ENCODE measurements at places on chromosomes 7 and 10. TPM values are rescaled to one million over a fixed set of nuclear protein-coding genes. Genes with fewer than 3 reads are reported as not detected.
A peak's percentile ranks its signal among the peaks of the same experiment; 100 is the strongest.

Gene CLCN1
- total RNA-seq = 0.23 TPM

GRCh38 chr10:173741-174140 lies 38.5 kb downstream of the ZMYND11 start:
- DNase-seq = no peak
- H3K36me3 ChIP-seq = no peaks in the 10 kb centered on the region
- H3K4me1 ChIP-seq = peaks cover 1% of the 10 kb centered on the region
- H3K27me3 ChIP-seq = no peaks in the 10 kb centered on the region
- H3K27ac ChIP-seq = no peak overlapping the region

GRCh38 chr10:131617113-131617858 lies 283.5 kb upstream of the PPP2R2D start:
- peaks cover 31% of the 10 kb centered on the region for H3K36me3 ChIP-seq
- no peak overlapping the region for H3K27ac ChIP-seq
- peaks cover 3% of the 10 kb centered on the region for H3K27me3 ChIP-seq
- DNase-seq = no peak
- no peaks in the 10 kb centered on the region for H3K4me1 ChIP-seq

- H3K4me1 ChIP-seq = 0 out of 2 replicates have a peak, but pooled peaks cover 2% of the 10 kb centered on the region
- no peaks in the 10 kb centered on the region for H3K27me3 ChIP-seq
- no peak for DNase-seq
- no peaks in the 10 kb centered on the region for H3K36me3 ChIP-seq
- H3K4me3 ChIP-seq = no peak overlapping the region
- no peak overlapping the region for H3K27ac ChIP-seq
These were observed 297.9 kb downstream of the DGKB start for GRCh38 chr7:14604606-14605005.

- H3K4me1 ChIP-seq = peaks cover 15% of the 10 kb centered on the region
- peak; percentile 46 for DNase-seq
- H3K27ac ChIP-seq = no peak overlapping the region
These were observed 19.9 kb downstream of the SLC13A4 start for GRCh38 chr7:135708041-135708440.

- H3K36me3 ChIP-seq = no peaks in the 10 kb centered on the region
- no peak overlapping the region for H3K4me3 ChIP-seq
- no peak for DNase-seq
- peaks cover 11% of the 10 kb centered on the region for H3K4me1 ChIP-seq
These were observed 86.5 kb downstream of the GSAP start for GRCh38 chr7:77329466-77330168.

Gene OPN4
- total RNA-seq = not detected

DNA sequence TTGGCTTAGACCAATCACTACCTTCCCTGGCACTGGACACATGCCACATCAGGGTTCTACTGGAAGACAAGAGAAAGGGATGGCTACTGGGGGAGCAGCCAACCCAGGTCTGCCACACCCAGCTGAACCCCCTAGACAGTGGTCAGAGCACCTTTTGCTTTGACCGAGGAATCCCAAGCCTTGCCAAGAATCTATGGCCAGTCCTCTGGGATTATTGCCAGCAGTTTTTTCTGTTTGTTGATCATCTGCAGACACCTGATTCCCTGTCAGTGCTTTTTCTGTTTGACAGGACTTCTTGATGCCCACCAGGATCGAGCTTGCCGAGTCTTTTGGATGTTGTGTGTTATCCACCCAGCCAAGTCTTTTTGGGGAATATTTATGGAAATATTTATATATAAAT lies 476.2 kb upstream of the GALNT17 start:
- no peaks in the 10 kb centered on the region for H3K36me3 ChIP-seq
- H3K4me1 ChIP-seq = peaks cover 12% of the 10 kb centered on the region

Gene PTPN20
- 0.96 TPM for total RNA-seq

DNA sequence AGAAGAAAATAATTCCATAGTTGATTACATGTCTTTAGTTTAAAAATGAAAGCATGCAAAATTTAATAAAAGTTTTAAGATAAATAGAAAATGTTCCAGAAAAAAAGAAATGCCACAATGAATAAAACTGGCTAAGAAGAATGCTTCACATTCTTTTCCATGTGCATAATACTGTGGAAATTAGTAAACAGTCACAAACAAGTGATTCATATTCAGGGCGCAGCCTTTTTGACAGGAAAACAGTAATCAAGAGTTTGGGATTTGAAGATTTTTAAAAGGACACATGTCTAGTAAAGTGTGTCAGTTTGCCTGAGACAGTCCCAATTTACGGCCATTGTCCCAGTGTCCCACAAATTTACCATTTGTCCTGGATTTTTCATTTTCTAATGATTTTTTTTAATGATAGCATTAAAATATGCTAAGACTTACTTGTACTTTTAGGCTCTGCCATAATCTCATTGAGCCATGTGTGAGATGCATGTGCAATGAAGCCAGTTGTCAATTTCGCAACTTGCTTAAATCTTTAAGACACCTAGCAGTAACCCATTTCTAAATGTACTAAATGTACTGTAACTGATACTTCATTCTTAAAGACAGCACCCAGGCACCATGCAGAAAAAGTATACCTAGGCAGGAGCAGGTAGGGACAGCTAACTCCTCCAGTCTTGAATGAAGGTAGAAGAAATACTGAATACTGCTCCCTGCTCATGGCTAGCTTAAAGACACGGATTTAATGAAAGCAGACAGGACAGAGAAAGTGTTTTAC lies 46.9 kb downstream of the ZNF438 start:
- H3K27ac ChIP-seq = no peak overlapping the region
- DNase-seq = no peak
- no peaks in the 10 kb centered on the region for H3K27me3 ChIP-seq
- no peaks in the 10 kb centered on the region for H3K4me1 ChIP-seq
- 0 out of 2 replicates have a peak, but pooled peaks cover 2% of the 10 kb centered on the region for H3K36me3 ChIP-seq

Gene PRXL2A
- 56.5 TPM for total RNA-seq

DNA sequence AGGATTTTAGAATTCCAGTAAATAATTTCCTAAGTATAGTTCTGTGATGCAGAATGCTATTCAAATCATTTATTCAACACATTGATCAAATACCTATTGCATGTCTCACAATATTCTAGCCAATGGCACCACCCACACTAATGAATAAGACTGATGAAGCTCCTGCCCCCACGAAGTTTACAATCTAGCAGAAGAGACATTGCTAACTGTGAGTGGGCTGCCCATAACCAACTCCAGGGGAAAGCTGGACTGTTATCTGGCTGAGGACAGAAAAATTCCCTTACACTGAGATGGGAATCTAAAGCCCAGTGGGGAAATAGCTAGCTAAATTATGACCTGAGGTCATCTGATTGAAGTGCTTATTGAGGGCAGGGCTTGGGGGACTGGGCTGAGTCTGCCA lies 128.8 kb upstream of the LYZL2 start:
- H3K27me3 ChIP-seq = no peaks in the 10 kb centered on the region
- H3K4me1 ChIP-seq = no peaks in the 10 kb centered on the region
- DNase-seq = no peak
- peaks cover 2% of the 10 kb centered on the region for H3K36me3 ChIP-seq

- H3K27me3 ChIP-seq = no peaks in the 10 kb centered on the region
- no peaks in the 10 kb centered on the region for H3K36me3 ChIP-seq
- no peak overlapping the region for H3K4me3 ChIP-seq
- peaks cover 8% of the 10 kb centered on the region for H3K4me1 ChIP-seq
These were observed 4.0 kb downstream of the CLRN3 start for GRCh38 chr10:127888521-127889312.

DNA sequence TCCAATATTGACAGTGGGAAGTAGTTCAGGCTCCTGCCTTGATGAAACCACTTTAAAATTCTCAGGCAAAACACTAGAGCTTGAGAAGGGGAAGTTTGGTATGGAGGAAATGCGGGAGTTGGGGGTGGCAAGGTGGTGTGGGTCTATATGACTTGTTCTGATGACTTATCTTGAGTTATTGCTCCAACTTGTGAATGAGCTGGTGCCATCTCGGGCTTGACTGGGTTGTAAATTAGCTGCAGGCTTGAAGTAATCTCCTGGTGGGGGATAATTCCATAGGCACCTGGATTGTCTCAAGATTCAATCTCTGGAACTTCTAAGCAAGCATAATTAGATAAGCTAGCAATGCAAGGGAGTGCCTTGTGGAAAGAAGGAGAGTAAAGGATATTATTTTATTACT lies 29.0 kb downstream of the MRPL32 start:
- H3K4me3 ChIP-seq = no peak overlapping the region
- H3K27ac ChIP-seq = no peak overlapping the region
- peaks cover 14% of the 10 kb centered on the region for H3K4me1 ChIP-seq
- H3K27me3 ChIP-seq = no peaks in the 10 kb centered on the region
- DNase-seq = no peak

Gene UMAD1
- total RNA-seq = 13.0 TPM

GRCh38 chr10:124291001-124291701 lies 127.6 kb downstream of the OAT start:
- H3K27me3 ChIP-seq = no peaks in the 10 kb centered on the region
- no peak overlapping the region for H3K4me3 ChIP-seq
- no peaks in the 10 kb centered on the region for H3K4me1 ChIP-seq

DNA sequence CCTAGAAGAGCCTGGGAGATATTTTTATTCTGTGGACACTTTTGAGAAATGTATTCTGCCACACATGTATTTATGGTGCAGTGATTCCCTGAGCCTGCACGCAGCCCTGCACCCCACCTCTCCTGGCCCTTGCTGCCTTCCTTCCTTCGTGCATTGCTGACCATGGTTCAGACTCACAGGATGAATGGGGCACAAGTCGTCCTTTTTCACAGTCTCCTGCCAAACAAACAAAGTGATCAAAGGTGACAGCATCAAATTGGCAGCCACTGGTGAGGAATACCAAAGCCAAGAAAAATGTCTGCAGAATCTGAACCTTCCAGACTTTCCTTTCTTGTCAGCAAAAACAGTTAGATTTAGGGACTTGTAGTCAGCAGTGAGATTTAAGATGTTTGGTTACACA lies 215.0 kb downstream of the ACTR3B start:
- peaks cover 28% of the 10 kb centered on the region for H3K4me1 ChIP-seq
- no peak overlapping the region for H3K27ac ChIP-seq
- H3K36me3 ChIP-seq = peaks cover 56% of the 10 kb centered on the region
- H3K27me3 ChIP-seq = peaks cover 54% of the 10 kb centered on the region
- H3K4me3 ChIP-seq = no peak overlapping the region

DNA sequence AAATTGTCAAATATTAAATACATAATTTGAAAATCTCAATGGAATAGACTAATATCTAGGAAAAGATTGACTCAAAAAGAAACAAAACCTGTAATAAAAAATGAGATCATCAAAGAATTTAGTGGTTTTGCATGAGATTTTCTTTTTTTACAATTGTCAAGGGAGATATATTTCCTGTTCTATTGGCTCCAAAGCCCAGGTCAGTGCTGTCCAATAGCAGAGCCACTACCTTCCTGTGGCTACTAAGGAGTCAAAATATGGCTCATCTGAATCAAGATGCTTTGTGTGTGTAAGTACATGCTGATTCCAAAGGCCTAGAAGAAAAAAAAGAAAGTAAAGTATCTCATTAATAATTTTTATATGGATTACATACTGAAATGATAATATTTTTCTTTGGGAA lies 191.9 kb downstream of the C7orf25 start:
- H3K36me3 ChIP-seq = 0 out of 2 replicates have a peak, but pooled peaks cover 3% of the 10 kb centered on the region
- H3K27ac ChIP-seq = no peak overlapping the region
- peaks cover 26% of the 10 kb centered on the region for H3K4me1 ChIP-seq

DNA sequence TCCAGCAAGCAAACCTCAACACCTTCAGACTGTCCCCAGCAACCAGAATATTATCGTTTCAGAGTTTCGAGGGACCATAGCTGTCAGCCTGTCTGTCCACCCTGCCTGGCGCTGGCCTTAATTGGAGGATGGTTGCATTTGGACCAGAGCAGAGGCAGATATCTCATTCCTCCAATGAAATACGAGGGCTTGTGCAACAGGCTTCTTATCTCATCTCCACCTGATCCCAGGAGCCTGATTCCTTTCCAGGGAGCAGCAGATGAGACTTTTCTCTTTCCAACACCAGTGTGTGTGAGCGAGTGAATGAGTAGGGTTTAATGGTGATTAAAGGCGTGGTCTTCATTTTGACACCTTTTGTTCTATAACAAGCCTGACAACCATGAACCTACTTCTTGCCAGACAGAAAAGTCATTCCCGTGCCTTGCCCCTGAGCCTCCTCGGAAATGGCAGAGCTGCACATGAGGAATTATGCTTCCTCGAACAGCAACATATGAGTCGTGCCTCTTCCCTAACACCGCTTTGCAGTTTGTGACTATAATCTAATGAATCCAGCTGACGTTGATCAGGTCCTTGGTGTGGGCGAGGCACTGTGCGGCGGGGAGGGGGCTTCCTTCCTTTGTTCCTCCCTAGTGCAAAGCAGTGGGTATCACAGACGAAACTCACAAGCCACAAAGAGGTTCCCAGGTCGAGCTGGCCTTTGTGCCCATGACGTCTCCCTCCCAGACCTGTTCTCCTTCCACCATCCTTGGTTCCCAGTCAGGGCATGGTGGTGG lies 147.4 kb downstream of the CUX1 start:
- H3K27ac ChIP-seq = peak overlapping the region; percentile 74
- no peak for DNase-seq
- no peak overlapping the region for H3K4me3 ChIP-seq
- H3K36me3 ChIP-seq = no peaks in the 10 kb centered on the region

DNA sequence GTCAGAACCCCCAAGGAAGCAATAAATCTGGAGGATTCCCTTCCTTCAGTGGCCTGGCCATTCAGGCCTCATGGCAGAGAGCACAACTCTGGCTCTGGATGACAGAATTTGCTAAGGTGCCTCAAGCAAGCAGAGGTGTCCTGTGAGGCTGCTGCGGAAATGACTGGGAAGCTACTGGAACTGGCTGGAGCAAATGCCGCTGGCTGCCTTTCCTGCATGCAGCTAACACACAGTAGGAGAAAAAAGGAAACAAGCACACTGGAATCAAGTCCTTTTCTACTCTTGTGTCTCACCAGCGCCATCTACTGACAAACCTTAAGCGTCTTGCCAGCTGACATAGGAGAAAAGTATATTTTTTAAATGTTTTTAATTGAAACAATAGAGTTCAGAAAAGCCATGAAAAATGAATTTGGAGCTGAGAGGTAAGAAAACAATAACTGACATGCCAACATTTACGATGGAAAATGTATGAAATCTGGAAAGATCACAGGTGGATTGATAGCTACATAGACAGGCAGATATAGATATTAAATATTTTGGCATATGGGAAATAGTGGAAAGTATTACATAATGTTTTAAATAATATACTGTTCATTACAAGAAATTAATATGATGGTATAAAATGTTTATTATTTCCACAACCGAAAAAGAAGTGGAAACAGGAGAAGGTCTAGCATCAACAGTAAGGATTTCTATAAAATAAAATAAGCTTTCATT lies 951.6 kb downstream of the ANKRD7 start:
- H3K36me3 ChIP-seq = no peaks in the 10 kb centered on the region
- H3K27ac ChIP-seq = peak overlapping the region; percentile 87
- DNase-seq = peak; percentile 78
- H3K4me3 ChIP-seq = no peak overlapping the region

DNA sequence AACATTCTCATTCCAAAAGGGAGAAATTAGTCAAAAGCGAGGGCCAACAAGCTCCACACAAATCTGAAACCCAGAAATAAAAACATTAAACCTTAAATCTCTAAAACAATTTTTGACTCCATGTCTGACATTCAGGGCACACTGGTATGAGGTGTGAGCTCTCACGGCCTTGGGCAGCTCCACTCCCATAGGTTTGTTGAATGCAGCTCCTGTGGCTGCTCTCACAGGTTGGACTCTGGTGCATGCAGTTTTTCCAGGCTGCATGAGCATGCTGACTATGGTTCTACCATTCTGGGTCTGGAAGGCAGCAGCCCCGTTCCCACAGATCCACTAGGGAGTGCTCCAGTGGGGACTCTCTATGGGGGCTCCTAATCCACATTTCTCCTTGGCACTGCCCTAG lies 887.1 kb upstream of the GHITM start:
- no peak for DNase-seq
- H3K36me3 ChIP-seq = peaks cover 14% of the 10 kb centered on the region
- no peaks in the 10 kb centered on the region for H3K27me3 ChIP-seq
- H3K4me1 ChIP-seq = no peaks in the 10 kb centered on the region
- H3K4me3 ChIP-seq = no peak overlapping the region
- H3K27ac ChIP-seq = no peak overlapping the region
